ENCODE measurements at places on chromosomes 16 and 17.

DNA sequence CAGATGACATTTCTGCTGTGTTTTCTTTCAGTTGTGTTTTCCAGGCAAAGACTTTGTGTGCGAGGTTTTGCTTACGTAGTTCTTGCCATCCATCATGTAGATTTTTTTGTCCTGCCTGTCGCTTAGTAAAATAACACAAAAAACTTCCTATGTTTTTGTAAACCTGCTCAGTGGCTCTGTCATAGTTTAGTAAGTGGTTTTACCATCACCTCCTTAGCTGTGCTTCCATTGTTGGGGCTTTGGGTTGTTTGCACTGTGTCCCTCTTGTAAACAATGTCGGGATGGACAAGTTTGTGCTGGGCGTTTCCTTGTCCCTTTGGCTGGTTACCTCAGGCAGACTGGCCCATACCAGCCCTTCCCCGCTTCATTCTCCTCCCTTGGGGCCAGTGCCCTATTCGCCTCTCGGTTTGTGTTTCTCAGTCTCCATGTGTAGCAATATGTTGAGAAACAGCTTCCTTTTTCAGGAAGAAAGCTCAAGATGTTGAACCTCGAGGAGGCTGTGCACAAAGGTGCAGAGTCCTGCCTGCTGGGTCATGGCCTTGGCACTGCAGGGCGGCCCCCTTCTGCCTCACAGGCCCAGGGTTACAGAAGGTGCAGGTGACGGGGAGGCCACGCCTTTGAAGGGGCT, 74.6 kb downstream of the KSR1 start:
- no peak for DNase-seq

DNA sequence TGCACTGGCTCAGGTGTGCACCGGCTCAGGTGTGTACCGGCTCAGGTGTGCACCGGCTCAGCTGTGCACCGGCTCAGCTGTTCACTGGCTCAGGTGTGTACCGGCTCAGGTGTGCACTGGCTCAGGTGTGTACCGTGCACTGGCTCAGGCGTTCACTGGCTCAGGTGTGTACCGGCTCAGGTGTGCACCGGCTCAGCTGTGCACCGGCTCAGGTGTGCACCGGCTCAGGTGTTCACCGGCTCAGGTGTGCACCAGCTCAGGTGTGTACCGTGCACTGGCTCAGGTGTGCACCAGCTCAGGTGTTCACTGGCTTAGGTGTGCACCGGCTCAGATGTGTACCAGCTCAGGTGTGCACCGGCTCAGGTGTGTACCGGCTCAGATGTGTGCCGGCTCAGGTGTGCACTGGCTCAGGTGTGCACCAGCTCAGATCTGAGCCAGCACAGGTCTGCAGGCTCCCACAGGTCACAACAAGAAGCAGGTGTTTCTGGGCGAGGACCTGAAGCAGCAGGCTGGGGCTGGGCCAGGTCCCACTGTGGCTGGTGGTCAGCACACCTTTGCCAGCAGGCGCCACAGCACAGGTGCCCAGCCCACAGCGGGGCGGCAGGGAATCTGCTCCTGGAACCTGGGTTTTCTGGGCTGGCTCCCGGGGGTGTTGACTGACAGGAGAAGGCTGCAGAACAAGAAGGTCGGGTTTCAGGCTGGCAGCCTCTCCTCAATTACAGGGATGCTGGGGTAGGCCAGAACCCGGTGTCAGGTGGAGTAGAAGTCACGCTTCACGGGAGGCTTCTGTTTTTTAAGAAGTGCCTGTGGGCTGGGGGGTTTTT, 17.2 kb downstream of the METRNL start:
- no peak for DNase-seq

GRCh38 chr17:57910462-57911420, 44.5 kb downstream of the CUEDC1 start:
- DNase-seq, result no peak

DNA sequence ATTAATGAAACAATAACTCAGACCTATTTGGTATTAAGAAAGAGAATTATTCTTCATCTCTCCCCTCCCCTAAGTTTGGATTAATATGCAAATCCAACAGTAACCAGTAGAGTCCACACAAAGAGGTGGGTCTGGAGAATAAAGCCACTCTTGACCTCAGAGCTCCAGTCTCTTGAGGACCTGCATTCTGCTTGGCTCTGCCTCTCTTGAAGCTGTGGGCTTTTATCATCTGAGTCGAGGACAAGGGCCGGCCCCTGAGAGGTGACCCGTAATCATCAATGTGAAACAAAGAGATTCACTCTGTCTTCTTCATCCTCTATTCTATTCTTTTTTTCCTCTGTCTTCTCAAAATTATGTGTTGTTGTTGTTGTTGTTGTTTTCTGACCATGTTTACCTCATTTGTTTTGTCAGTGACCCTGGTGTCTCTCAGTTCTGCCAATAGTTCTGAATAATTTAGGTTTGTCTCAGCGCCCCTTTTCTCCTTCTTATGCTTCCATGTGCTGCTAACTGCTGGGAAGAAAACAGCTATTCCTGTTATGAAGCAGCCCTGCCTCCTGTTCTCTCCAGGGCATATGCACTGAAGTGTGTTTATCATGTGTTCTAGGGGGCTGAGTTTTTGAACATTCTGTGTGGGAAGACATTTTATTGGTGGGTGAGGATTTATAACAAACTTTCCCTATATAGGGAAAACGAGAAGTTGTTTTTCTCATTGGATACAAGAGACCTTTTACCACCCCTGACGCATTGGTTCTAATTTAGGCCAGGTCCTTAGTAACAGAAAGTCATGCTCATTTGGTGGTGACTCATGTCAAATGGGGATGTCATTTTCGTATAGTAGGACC, 135.8 kb downstream of the TRIM37 start:
- DNase-seq, result no peak

- DNase-seq, result peak; percentile 29
These were observed 333 bp upstream of the NOG start for GRCh38 chr17:56593086-56593645.

DNA sequence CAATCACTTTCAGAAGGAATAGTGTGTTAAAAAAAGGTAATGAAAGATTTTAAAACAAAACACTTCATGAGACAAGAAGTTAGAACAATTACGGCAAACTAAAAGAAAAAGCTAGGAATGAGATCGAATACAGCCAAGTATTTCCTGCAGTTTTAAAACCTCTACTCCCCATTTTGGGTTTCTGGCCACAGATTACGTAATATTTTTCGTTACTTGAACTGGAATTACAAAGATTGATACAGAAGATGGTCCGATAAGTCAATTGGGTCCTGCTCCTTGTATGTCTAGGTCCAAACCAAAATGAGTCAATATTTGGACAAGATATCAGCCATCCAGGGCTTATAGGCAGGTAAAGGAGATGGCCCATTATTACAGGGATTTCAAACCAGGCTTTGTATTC, 52.2 kb downstream of the SIAH1 start:
- no peak for DNase-seq

DNA sequence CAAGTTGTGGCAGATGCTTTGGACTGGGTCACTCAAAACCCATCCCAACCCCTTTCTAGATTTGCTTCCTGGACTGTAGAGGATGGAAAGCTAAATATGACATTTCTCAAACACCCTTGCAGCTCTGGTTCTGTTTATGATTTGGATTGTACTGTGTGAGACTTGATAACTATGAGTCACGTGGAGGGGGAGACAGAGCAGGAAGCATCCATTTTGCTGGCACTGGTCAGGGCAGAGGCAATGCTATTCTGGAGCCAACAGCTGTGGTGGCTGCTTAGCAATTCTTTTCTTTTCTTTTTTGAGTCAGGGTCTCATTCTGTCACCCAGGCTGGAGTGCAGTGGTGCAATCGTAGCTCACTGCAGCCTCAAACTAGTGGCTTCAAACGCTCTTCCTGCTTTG, 13.6 kb upstream of the TERF2 start:
- DNase-seq, result no peak
